CD4-positive, alpha-beta T cell treated with Interleukin-10 for 1 hour (primary cell): ENCODE measurements at places on chromosomes 4 and X.

DNA sequence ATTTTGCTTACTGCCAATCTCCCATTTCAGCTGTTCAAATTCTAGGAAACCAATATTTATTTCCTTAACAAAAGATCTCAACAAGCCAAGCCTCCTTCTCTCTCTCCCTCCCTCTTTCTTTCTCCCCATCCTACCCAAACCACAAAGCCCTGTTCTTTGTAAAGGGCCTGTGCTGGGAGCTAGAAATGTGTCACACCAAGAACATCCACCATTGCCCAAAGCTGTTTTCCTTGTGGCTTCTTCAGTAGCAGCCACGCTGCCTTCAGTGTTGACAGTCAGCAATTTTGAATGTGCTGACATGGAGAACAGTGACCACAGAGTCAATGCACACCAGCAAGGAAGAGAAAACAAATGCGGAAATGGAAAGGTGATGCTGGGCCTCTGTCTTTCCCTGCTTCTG lies 203.0 kb downstream of the MAML3 start:
- DNase-seq = no peak

DNA sequence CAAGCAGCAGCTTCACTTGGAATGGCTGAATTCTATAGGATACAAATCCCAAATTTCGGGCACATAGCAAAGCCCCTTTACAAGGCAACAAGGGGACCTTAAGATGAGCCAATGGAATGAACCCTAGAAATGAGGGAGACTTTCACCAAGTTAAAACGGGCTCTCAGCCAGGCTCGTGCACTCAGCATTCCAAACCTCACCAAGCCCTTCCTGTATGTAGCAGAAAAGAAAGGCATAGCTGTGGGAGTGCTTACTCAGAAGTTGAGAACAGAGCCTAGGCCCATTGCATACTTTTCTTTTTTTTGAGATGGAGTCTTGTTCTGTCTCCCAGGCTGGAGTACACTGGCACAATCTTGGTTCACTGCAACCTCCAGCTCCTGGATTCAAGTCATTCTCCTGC lies 10.8 kb upstream of the HERC5 start:
- DNase-seq = no peak

- no peak for DNase-seq
Observed at GRCh38 chr4:165355900-165356300, 22.9 kb upstream of the CPE start.

DNA sequence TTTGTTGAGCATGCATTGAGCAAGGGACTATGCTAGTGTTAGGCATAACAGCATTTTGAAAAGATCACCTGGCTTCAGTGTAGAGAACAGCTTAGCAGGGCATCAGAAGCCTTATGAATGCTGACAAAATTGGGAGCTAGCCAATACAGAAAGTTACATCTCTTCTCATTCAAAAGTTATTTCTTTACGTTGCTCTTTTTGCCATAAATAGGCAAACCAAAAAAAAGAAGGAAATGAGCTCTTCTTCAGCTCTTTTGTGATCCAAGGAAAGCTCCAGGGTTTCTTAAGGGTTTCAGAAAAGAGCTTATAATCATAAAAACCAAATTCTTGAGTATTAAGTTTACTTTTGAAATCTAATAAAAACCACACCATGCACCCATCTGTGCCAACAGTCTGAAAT lies 35.2 kb upstream of the LNX1 start:
- no peak for DNase-seq

DNA sequence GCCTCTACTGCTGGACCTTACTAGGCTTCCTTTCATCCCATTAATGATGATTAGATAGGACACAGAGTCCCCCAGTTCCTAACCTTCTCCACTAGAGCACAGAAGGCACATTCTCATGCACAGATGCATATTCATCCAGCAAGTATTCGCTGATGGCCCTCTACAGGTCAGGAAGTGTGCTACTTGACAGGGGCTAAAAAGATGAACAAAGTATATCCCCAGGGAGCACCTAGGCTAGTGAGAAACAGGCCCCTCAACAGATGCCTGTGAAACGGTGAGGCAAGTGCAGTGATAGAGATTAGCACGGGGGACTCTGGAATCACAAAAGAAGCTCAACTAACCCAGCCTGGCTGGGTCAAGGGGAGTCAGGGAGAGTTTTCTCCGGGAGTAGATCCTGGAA lies 95.8 kb downstream of the MGST2 start:
- DNase-seq = no peak

- DNase-seq = no peak
Observed at GRCh38 chrX:9676306-9676705, 89.3 kb downstream of the GPR143 start.

GRCh38 chr4:4383085-4383484 lies 3.8 kb upstream of the NSG1 start:
- DNase-seq = no peak
